ENCODE measurements at places on chromosomes 2 and 18.

DNA sequence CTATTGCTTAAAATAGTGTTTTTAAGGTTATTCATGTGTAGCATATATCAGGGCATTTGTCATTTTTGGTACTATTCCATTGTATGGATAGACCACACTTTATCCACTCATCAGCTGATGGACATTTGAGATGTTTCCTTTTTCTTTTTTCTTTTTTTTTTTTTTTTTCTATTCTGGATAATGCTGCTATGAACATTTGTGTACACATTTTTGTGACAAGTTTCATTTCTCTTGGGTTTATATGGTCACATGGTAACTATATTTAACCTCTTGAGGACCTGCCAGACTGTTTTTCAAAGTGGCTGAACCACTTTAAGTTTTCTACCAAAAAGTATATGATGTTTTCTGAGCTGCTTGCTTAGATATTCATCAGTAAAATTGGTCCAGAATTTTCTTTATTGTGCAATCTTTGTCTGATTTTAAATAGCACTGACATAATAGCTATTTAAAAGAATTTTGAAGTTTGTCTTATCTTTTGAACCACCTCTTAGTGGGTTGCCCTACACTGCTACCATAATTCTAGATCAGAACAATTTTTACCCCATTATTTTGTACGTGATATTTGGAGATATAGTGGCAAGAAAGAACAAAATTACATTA is 219.4 kb upstream of the SIX3 start:
- DNase-seq = no peak

DNA sequence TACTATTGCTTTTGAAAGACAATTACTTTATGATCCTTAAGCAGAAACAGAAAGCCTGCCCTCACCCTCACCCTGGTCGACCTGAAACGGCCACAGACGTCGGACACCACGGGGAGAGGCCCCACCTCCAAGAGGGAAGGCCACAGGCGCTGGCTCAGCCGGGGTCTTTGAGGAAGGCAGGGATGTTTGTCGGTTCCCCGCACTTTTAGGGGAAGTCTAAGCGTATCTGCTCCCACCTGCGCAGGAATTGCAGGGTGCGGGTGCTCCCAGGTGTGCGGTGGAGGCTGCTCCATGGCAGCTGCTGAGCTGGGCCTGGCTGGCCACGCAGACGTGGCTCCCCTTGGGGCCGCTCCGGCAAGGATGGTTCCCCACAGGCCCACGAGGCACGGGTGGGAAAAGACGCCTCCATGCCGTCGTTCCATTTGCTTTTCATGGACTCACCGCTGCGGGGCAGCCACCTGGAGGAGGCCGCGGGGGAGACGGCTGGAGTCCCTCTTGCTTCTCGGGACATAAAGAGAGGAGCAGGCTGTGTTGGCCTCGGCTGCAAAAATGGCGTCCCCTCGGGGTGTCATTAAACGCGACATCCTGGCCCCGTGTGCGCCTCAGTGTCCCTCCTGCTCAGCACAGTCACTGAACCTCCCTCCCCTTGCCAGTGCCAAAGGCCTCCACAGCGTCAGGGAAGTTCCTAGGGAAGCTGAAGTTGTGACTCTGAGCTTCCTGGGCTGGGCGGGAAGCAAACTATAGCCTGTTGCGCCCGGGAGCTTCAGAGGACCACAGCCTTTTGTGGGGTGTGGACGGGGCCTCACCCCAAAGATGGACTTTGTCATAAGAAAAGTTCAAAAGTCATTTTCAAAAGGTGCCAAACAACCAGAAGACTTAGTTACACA is 63.4 kb downstream of the NFATC1 start:
- no peak for DNase-seq

DNA sequence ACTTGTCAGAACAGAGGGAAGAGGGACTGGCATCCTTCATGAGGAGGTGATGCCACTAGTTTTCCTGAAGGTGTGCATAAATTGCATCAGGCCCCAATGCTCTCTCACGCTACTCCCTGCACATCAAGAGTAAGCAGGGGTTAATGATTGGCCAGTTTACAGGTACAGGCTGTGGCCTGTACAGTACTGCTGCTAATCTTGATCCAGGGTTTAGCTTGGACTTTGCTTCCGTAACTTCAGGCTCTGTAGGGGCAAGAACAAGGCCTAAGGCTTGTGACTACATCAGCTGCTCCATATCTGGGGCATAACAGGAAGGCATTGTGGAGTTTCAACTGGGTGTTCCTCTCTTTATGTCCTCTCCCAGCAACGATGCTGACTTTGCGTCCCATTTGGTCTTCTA is 96.8 kb upstream of the FZD7 start:
- DNase-seq = no peak

GRCh38 chr18:3623769-3624545 is 174.0 kb downstream of the TGIF1 start:
- DNase-seq = peak; percentile 98

- no peak for DNase-seq
Observed at GRCh38 chr18:36271153-36271552, 26.4 kb upstream of the FHOD3 start.

DNA sequence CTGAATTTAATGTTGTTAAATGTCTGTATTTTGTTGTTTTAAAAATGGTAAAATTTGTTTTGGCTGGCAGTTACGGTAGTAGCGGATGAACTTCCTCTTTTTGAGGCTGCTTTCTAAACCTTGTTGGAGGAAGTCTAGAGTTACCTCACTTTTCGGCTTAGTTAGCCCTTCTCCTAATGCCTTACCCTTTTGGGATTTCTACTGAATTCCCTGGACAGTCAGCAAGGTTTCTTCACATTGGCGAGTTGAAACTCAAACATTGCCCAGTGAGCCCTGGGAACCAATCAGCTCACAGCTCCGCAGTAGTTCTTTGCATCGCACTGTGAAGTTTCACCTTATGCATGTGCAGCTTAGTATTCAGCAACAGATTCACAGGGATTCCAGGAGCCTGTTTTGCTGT is 55.2 kb downstream of the TMEM247 start:
- no peak for DNase-seq

- peak; percentile 91 for DNase-seq
Observed at GRCh38 chr2:191247381-191248057, 2.3 kb downstream of the MYO1B start.
